AML-193 (cell line): ENCODE measurements at places on chromosomes 7 and 10.

GRCh38 chr10:3772361-3773171, 12.4 kb downstream of the KLF6 start:
- DNase-seq = no peak

- DNase-seq = peak; percentile 78
Measured at GRCh38 chr10:35218339-35218955, 91.8 kb downstream of the CREM start.

GRCh38 chr7:106201164-106201563, 83.6 kb downstream of the NAMPT start:
- DNase-seq = no peak

DNA sequence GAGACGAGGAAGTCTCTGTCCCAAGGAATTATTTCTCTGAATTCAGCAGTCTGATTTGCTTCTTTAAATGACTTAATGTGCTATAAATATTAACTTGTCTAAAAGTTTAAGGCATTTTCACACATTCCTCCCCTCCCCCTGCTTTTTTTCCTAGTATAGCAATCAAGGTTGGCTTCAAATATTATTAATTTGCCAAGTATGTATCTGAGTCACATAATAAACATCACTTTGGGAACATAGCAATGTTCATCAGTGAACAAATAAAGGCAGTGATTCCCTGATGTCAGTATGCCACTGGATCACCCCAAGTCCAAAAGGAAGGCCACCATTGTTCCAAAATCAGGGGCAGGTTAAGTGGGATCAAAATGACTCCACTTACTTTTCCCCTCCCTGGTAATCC, 40.5 kb downstream of the PDE6C start:
- no peak for DNase-seq

- no peak for DNase-seq
Measured at GRCh38 chr7:131623154-131623553, 66.7 kb upstream of the PODXL start.

DNA sequence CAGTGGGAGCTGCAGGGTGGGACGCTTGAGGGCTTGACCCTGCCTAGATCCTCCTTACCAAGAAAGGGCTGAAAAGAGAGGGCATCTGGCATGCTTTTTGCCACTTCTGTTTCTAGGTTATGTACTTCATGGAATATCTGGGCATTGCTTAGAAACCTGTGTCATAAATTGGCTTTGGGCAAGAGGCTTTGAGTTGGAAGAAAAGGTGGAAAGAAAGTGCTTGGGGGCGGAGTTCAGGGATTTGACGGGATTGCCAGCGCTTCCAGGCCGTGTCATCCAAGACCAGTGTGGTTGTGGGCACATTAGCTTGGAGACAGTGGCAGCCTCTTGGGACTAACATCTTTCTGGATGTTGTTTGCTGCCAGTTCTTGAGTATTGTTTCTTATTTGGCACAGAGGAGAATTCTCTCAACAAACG, 825 bp downstream of the ZNF862 start:
- no peak for DNase-seq

DNA sequence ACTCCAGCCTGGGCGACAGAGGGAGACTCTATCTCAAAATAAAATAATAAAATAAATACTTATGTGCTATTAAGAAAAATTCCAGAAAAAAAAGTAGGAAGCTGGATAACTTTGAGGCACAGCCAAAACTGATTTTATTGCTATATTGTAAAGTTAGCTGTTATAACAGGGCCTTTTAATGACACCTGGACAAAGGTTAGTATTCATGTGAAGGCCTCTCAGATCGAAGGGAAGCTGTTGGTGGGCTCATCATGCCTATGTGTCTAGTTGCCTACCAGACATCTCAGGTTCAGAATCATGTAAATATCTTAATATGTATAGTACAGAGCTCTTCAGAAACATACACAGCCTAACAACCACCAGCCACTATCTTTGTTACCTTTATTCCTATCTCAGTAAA, 143.0 kb downstream of the LCOR start:
- no peak for DNase-seq

DNA sequence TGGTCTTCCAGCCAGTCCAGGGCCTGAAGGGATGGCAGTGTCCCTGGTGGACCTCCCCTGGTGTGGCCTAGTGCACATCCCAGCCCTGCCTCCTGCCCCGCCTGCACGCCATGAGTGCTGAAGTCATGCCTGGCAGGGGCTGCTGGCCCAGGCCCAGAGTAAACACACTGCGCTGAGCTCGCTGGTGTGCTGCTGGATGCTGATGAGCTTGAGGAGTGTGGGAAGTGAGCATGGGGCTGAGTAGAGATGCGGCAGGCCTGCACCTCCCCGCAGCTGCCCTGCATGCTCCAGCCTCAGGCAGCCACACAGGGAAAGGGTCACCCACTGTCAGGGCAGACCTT, 43.2 kb downstream of the HTRA1 start:
- DNase-seq = no peak

- DNase-seq = no peak
Measured at GRCh38 chr7:98755138-98755898, 114.5 kb downstream of the TMEM130 start.

DNA sequence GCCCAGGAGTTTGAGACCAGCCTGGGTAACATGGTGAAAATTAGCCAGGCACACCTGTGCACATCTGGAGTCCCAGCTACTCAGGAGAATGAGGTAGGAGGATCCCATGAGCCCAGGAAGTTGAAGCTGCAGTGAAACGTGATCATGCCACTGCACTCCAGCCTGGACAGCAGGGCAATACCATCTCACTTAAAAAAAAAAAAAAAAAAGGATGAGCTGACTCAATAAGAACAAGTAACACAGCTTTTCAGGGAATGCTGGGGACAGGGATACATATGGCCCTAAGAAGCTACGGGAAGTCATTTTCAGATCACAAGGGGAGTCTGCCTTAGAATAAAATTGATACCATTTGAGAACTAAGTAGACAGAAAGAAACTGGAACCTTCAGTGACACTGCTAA, 41.7 kb downstream of the FAM171A1 start:
- no peak for DNase-seq

DNA sequence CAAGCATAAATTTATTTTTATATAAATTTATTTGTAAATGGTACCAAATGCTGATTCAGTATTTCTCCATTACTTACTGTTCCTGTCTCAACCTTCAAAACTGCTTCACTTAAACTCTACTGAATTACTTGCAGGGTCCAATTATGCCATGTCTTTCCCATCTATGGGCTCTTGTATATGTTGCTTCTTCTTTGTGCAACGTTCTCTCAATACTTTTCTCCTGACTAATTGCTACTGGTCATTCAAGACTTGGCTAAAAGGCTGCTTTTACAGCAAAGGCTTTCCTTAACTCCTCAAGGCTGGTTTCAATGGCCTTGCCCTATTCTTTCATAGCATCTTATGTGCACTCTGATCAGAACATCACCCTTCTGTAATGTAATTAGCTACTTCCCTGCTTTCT, 67.9 kb downstream of the RNLS start:
- no peak for DNase-seq

DNA sequence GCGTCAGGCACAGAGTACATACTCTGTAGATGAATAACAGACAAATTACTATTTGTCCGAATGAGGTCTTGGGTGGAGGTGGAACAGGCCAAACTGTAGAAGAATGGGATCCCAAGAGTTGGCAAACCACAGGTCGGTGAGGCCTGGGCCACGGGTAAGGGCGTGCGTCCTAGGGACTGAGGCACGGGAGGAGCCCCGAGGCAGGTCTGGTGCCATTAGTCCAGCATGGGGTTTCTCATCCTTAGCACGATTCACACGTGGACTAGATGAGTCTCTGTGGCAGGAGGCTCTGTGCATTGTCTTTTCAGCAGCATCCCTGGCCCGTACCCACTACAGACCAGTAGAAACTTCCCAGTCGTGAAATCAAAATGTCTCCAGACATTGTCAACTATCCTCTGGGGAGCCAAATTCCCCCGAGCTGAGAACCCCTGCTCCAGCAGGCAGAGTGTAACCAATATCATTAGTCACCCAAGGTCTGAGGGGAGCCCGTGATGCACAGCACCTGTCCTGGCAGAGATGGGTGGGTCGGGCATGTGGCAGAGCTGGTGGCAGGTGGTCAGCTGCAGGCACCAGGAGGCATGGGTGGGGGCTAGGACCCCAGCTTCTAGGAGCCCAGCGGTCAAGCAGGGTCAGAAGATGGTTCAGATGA, 61.3 kb downstream of the COL13A1 start:
- DNase-seq = no peak

DNA sequence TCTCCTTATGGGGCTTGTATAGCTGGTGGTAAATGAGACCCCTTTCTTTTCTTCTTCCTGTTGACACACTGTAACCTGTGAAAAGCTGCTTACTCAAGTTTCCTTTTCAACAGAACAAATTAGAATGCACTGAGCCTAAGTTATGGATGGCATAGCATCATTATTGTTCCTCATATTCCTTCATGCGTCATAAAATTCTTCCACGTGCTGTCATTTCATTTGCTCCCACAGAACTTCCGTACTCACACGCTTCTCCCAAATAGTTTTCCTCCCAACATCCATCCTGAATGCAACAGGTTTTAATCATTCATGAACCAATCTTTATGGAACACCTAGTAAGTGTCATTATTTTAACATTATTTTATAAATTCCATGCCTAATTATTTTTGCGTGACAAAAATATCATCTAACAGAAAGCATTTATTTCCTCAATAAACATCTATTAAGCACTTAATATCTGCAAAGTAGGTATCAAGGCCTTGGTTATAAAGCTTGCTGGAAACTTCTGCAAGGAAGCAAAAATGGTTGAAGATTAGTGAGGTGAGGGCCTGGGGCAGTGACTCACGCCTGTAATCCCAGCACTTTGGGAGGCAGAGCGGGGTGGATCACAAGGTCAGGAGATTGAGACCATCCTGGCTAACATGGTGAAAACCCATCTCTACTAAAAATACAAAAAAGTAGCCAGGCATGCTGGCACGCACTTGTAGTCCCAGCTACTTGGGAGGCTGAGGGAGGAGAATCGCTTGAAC, 18.9 kb upstream of the SEPTIN7 start:
- no peak for DNase-seq

DNA sequence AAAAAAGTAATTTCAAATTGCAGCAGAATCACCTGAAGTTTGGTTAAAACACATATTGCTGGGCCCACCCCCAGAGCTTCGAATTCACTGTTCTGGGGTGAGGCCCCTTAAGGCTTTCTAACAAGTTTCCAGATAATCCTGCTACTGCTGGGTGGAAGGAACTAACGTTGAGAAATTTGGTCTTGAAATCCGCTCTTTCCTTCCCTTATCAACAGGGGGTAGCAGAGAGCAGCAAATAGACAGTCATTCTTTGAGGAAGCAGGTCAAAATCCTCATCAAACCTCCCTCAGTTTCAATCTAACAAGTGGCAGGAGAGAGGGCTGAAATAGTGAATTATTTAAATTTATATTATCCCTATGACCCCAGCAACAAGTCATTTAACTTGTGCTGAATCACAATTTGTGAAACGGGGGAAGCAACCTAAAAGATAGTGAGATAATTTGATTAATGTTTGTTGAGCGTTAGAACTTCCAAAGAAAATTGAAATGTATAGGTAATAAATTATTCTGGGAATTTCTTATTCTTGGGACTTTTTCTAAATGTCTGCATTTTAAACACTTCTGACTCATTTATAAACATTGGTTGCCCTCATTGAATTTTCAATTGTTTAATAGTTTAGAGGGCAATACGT, 21.7 kb upstream of the MALSU1 start:
- peak; percentile 81 for DNase-seq

DNA sequence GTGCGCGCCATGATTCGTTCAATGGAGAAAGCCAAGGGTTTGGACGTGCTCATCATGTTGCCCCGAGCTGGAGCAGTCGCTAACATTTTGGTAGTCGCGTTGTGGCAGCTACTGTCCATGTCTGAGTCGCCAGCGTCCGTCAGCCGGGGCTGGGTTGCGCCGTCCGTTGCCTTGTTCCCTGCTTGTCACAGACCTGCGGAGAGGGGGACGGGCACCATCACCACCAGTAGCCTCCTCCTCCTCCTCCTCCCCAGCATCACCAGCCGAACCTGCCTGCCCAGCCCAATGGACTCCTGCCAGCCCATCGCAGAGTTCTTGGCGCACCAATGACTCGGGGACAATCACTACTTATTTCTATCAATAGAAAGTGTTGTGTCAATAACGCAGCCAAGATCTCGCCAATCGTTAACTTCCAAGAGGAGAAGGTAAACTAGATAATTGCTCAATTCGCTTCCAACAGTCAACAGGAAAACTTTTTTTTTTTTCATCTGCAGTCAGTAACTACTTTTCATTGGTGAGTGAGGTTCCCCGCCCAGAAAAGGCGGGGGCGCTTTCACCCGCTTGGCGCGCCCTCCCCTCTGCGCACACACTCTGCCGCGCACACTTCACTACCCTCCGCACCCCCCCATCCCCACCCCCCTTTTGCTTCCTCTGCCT, at the start of gene FEZF1:
Gene FEZF1, minus strand, starts transcription at position 432 of the 657 bp plus-strand sequence. Its CDS starts 313 bp downstream, at position 119.
- DNase-seq = no peak

GRCh38 chr7:85286446-85286845, 99.6 kb upstream of the SEMA3D start:
- no peak for DNase-seq

DNA sequence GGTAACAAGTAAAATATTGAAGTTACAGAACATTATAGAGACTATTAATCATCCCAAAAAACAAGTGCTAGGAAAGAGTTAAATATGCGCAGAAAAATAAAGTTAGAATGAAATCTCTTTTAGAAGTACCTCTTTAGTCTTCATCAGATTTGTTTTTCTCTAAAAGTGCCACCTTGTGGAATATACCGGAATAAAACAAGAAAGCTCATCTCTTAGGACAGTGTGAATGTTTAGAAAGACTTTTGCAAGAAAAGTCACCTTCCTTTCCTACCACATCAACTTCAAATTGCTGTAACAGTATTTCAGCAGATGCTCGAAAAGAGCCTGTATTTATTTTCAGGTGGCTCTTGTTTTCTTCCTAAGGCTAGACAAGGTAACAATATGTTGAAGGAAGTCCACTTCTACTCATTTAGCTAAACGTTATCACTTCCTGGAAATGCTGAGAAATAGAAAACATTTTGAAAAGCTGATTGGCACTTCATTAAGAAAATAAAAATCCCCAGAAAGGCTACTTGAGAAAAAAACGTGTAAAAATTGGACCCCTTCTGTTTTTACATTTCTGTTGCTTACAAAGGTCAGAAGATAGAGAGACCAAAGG, 19.8 kb upstream of the FAM133B start:
- peak; percentile 44 for DNase-seq

DNA sequence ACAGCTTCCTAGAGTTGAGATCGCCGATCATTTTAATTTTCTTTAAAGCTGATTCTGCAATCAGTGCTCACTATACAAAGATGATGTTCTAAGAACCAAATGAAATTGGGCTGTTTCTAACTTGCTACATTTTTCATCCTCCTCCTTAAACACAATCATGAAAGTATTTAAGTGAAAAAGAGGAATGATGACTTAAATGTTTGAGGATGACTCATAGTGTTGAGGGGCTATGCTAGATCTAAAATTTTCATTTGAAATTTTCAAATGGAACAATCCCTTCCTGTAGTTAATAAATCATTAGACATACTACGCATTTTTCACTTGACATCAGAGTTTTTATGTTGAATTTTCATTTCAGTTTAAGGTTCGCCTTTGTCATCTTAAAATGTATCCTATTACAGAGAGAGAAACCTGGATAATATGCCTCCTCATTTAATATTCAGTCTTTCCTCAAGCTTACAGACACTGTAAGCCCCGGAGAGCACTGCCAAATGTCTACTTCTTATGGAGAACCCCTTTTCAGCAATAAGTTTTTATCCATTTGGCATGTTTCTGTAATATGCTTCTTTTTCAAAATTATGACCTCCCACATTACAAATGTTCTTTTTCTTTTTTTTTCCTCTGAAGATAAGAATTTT, 499.6 kb downstream of the MAGI2 start:
- no peak for DNase-seq

GRCh38 chr10:15245530-15245929, 77.0 kb upstream of the NMT2 start:
- no peak for DNase-seq
